ENCODE measurements at places on chromosomes 7 and 10.

DNA sequence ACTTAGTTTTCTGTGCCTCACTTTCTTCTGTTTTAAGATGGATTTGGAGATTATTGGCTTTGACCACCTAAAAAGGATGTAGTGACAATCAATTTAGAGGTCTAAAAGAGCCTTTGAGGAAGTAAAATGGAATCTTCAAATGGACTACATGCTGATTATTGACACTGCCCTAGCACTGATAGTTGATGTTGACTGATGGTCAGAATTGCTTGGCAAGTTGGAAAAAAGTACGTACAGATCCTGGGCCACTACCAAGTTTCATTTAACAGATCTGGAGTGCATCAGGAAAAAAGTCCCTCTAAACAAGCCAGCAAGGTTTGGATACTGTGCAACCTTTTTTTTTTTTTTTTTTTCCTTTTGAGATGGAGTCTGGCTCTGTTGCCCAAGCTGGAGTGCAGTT, 81.1 kb downstream of the TCF7L2 start:
- DNase-seq = no peak

GRCh38 chr10:132264306-132264950, 43.3 kb downstream of the STK32C start:
- DNase-seq = no peak

DNA sequence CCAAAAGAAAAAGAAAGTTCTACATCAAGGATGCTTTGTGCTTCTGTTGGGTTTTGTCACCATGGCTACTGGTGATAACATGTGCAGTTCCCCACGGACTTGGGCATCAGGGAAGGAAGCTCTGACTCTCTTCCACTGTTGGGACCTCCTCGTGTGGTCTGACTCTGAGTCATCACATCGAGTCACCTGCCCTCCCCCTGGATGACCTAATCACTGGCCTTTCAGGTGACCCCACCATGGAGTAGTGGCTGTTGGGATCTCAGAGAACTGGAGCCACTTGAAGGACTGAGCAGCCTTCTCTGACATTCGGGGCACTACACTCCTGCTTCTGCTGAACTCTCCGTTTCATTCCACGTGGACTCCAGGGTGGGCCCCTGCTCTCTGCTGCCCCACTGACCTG, 60.8 kb upstream of the DOCK1 start:
- DNase-seq = peak; percentile 12

DNA sequence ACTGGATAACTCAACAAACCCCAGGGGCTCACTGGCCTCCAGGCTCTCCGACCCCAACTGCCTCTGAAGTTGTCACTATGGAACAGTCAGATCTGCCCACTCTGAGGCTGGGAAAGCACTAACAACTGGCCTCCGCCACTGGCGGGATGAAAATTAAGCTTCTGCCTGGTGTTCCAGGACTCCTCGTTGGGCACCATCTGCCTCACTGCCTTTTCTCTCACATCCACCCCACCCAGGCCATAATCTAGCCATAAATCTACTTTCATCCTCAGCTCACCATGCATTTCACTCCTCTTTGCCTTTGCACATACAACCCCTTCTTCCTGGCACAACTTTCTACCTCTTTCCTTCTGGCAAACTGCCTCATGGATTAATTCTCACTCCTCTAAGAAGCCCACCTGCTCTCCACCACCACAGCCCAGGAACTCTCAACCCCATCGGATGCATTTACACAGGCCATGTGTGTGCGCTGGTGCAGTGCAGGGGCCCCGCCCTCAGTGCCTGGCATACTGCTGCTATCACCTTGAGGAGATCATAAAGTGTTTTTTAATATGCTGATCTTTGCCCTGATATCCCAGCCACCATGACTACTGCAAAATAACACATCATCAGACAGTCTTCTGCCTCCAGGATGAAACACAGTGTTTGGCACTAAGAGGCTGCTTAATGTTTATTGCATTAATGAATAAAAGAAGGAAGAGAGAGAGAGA, 4.0 kb downstream of the CDHR1 start:
- DNase-seq = no peak

DNA sequence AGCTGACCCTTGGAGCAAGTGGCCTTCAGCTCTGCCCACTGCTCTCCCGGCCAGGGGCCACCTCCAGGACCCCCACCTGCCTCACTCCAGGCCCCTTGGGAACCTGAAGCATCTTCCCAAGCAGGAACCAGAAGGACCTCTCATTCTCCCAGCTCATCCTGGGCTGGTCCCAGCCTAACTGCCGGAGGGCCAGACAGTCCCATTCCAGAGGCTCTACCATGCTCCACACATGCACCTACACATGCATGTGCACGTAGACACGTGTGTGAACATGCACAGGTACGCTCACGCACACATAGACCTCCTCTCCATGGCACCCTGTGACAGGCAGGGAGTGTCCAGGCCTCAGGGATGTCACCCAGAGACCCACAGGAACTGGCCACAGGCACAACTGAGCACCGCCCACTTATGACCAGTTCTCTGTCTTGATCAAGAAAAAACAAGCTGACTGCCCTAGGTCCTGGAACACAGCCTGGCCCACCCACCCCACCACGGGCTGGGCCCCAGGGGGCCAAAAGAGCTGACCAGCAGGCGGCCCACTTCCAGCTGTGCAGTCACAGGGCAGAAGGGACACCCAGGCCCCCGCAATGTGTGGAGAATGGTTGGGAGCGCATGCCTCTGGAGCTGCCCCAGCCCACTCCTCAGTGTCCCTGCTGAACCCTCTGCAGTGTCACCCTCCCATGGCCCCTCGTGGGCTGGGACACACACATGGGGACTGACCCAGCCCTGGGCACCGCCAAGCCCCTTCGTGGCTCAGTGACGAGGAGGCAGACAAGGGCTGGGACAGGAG, 43.4 kb downstream of the CAMK2B start:
- no peak for DNase-seq

- DNase-seq = no peak
Measured at GRCh38 chr10:72932259-72933015, 22.2 kb downstream of the PLA2G12B start.

GRCh38 chr10:68625316-68625921, 65.3 kb downstream of the TET1 start:
- DNase-seq = no peak

DNA sequence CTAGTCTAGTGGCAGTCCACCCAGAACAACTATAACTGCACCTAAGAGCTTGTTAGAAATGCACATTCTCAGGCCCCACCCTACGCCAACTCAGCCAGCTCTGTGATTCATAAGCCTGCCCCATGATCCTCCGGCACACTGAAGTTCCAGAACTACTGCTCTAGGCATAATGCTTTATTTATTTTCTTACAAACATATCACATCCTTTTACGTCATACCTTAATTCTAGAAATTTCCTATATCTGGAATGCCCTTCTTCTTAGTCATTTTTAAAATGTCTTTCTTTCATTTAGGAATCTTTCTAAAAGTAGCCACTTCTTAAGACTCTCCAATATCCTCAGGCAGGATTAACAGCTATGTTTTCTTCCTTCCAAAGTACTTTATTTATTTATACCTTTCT, 480.1 kb downstream of the INHBA start:
- no peak for DNase-seq

DNA sequence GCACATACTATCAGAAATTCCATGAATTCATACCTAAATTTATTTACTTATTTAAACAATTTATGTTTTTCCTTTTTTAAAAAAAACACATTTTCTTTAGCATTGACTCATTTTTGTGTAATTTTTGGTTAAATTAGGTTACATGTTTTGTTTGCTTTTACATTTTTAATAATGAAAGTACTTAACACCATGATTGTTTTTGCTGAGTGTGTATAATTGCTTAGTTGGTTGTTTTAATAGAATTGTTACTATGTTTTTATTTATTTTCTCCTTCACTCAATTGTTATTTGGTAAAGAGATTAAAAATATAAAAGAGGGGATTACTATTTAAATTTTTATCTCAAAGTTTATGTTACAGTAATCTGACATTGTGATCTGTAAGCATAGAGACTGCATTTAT, 508.4 kb downstream of the NRG3 start:
- no peak for DNase-seq

DNA sequence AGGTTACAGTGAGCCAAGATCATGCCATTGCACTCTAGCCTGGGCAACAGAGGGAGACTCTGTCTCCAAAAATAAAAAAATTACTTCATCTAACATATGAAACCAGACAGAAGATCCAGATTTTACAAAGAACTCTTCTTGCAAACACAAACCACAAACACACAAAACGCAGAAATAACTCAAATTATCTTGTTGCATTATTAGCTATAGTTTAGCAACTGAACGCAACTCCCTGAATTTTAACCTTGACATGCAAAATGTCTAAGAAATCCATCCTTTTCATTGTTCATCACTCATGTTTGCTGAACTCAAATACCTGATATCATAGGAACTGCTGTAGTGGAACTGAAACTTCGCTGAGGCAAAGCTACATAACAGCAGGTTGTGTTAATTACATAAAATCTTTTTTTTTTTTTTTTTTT, 64.1 kb downstream of the MICU1 start:
- no peak for DNase-seq

GRCh38 chr10:131480066-131480465, 168.5 kb upstream of the TCERG1L start:
- DNase-seq = peak; percentile 35

Measured in fibroblast of skin of right quadriceps (primary cell).